ENCODE measurements at places on chromosomes 7 and 10.

- DNase-seq: no peak
These were observed 220.0 kb downstream of the KIF20B start for GRCh38 chr10:89921403-89921802.

GRCh38 chr10:1393481-1393880 lies 337.3 kb downstream of the WDR37 start:
- DNase-seq: no peak

- no peak for DNase-seq
These were observed 26.6 kb downstream of the LRRC4 start for GRCh38 chr7:128004623-128005022.

DNA sequence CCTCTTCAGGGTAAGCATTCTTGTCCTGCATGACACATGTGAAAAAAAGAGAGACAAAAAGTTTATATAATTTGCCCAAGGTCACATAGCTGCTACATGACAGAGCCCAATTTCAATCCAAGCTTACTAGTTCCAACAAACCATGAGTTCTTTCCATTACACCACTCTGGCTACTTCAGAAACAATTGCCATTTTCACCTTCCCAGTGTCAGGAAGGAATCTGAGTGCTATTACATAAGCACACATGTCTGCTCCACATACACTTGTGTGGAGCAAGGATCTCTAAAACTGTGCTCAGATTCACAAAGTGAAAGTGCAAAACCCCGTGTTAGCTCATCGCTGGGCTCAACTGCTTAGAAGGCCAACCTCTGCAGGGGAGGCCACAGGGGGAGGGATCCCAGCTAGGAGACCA lies 356.2 kb upstream of the NFE2L3 start:
- DNase-seq: no peak

- peak; percentile 17 for DNase-seq
These were observed 11.3 kb downstream of the ACADSB start for GRCh38 chr10:123019941-123020703.

GRCh38 chr10:91528768-91529167 lies 104.1 kb downstream of the PPP1R3C start:
- DNase-seq: no peak

DNA sequence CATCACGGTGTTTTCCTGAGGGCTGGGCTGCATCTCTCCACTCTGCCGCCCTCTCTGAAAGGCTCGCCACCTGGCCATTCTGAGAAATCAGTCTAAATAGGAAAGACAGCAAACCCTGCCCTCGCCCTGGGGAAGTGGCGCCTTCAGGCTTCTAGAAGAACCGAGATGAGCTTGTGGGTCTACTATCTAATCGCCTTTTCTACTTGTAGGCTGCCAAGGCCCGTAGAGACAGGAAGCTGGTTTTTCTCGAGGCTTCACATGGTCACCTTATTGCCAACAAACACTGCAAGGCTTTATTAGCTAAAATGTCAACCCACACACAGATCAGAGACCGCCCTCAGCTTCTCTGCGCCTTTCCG lies 21.4 kb downstream of the LAT2 start:
- no peak for DNase-seq

DNA sequence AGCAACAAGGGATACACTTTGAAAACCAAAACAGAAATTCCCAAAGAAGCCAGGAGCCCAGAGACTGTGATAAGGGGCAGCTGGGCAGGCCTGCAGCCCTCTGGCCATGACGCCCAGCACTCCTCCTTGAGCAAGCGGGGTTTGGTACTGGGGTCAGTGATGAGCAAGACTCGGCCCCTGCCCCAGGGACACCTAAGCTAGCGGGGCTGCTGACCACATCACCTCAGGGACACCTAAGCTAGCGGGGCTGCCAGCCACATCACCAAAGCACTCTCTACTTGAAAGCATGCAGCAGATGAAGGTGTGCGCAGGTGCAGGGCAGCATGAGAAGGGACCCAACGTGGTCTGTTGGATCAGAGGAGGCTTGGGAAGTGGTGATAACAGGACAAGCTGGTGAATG lies 108.0 kb upstream of the PPP2R2D start:
- DNase-seq: no peak

GRCh38 chr7:76074972-76075370 lies 27.1 kb downstream of the MDH2 start:
- DNase-seq: no peak

DNA sequence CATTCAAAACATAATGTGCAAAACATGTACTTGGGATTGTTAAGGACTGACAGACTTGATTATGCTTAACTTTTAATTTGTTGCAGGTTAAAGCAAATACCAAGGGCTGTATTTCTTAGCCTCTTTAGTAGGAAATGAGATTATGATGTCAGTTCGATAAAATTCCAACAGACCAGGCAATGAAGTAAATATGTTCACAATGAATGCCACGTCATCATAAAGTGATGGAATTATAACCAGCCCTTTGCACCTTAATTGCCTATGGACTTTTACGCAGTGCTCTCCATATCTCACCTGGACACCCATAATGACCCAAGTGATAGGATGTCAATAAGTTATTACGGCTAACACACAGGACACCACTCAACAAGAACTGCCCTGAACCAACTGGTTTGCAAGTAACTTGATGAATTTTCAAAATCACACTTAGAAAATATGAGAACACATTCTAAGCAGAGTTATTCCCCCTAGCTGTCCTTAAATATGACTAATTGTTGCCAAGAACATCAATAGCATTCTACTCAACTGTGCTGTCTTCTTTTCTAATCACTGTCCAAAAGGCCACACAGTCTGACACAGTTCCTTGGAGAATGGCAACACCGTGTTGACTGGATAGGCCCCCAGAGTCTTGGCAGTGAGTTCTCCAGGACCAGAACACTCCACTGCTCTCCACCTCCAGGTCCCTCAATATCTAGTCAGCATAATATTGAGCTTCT lies 115.0 kb downstream of the CHCHD3 start:
- no peak for DNase-seq

DNA sequence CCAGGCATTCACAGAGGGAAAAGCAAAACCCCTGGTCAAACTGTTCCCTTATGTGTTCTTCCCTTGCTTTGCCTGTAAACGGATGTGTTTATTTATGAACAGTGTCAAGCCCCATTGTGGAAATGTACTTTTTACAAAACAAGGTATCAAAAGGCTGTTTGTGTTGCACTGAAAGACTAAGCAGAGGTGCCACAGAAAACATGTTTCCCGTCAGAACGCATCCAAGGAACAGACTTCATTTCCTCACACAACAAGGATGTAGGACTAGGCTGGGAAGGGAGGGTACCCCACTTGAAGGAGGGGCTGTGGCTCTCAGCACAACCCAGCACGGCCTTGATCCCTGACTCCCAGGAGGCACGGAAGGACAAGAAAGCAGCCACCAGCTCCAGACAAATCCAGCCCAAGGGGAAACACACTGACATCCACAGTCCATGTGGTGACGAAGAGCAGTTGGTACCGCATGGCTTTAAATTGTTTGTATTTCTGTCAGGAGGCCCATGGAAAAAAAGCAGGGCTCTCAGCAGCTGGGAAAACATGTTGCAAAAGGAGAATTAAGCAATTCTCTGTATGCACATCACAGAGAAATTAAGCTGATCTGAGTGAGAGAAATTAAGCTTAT lies 85.6 kb downstream of the RNF216 start:
- peak; percentile 66 for DNase-seq

GRCh38 chr7:93551063-93551895 lies 23.2 kb downstream of the CALCR start:
- DNase-seq: peak; percentile 72

DNA sequence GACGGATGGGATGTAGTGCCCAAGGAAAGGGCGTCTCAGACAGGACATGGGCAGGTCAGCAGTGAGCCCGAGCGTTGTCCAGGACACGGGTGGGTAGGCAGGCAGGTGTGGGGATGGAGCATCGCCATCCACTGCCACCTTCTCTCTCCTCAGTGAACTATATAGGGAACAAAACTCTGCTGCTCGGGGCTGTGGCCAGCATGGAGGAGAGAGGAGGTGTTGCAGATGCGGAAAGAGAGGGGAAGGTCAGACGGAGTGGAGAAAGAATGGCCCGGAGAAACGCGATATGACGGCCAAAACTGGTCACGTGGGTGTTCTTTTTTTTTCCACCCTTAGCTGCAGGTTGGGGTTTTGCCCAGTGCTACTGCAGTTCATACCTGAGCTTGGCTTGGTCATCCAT lies 71.2 kb downstream of the GRID1 start:
- no peak for DNase-seq

DNA sequence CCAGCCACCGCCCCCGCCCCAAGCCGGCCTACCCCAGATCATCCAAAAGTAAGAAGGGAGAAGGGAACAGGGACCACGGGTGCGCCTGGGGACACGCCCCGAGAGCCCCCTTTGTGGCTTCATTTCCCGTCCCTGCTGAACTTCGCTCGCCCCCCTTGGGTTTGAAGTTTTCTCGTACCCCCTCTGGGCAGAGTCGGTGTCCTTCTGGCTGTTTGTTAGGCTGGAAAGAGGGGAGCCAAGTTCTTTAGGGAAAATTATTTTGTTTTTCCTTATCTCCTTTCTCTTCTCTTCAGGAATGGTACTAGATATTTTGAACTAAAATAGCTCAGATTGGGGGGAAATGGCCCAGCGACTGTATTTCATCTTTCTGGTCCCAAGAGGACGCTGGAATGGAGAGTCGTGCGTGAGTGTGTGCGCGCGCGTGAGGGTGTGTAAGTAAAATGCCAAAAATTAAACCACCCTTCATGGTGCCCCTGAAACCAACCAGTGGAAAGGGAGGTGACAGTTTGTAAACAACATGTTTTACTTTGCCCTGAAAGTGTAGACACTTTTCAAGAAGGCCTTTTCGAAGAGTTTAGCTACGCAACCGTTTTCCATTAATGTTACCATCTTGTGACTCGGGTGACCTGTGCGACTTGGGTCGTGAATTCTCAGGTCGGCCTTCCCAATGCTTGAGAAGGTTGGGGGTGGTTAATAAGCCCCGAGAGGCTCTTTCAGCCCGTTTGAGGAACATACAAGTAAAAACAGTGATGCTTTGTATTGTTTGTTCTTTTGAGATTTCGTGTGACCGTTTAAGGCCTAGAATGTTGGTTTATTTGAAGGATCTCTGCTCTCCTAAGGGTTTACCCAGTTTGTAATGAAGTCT lies 694 bp downstream of the RBM20 start:
- no peak for DNase-seq

DNA sequence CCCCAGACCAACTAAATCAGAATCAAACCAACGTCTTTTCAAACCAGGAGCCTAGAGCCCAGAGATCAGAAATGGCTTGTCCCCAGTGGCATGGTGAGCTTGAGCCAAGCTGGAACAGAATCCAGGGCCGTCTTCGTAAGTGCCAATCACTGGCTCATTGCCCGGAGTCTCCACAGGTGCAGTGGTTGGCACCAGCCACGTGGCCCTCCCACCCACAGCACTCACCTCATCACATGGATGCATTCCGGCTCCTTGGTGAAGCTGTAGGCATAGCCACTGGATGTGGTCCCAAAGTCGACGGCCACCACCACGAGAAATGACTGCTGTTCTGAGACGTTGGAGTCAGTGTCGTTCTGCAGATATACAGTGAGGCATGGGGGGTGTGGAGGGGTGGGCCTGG lies 37.4 kb downstream of the HSPA12A start:
- DNase-seq: no peak

DNA sequence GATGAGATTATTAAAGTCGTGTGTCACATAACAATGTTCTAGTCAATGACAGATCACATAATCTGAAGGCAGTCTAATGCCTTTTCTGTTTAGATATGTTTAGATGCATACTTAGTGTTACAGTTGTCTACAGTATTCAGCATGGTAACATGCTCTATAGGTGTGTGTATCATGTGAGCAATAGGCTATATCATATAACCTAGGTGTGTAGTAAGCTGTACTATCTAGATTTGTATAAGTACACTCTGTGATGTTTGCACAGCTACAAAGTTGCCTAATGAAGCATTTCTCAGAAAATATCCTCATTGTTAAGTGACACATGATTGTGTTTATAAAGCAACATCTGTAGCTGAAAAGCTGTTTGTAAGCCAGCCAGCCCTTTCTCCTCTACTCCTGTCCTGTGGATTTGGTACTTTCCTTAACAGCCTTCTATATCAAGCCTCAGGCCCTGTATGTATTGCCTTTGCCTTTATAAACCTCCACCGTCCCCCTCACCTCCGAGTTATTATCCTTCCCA lies 6.3 kb downstream of the HECTD2 start:
- no peak for DNase-seq

- DNase-seq: peak; percentile 65
These were observed 538 bp downstream of the TFAM start for GRCh38 chr10:58385784-58386112.

- no peak for DNase-seq
These were observed 152.5 kb downstream of the WDR37 start for GRCh38 chr10:1208366-1209311.

GRCh38 chr10:131270461-131271190 lies 40.9 kb downstream of the TCERG1L start:
- no peak for DNase-seq

- DNase-seq: no peak
These were observed 877.6 kb downstream of the LRMDA start for GRCh38 chr10:76309070-76309469.

DNA sequence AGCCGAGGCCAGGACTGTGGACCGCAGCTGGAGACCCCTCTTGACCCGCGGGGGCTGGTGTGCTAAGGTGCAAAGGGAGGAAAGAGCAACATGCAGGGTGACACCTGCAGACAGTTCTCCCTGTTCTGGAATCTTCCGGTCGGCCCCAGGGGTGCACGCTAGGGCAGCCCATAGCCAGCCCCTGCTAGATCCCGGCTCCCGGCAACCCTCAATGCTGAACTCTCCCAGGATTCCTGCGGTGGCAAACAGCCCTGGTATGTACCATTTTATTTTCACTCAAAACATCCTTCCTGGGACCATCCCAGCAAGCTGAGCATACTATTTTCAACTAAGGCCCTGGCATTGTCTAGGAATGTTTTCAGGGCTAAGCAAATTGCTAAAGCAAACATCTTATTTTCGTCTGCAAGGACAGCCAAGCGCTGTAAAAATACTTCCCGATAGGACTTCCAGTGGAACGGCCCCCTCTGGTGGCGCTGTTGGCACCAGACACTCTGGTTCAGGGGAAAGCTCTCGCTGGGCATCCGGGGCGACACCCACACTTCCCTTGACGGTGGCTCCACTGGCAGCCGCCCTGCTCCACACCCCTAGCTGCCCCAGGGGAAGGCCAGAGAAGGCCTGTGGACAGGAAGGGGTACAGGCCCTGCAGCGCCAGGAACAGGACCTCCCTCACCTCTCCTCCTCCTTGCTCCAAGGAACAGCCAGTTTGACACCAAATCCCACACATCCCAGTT lies 99.4 kb downstream of the CTBP2 start:
- DNase-seq: peak; percentile 88

- no peak for DNase-seq
These were observed 2.4 kb upstream of the HOXA10 start for GRCh38 chr7:27176524-27176845.

DNA sequence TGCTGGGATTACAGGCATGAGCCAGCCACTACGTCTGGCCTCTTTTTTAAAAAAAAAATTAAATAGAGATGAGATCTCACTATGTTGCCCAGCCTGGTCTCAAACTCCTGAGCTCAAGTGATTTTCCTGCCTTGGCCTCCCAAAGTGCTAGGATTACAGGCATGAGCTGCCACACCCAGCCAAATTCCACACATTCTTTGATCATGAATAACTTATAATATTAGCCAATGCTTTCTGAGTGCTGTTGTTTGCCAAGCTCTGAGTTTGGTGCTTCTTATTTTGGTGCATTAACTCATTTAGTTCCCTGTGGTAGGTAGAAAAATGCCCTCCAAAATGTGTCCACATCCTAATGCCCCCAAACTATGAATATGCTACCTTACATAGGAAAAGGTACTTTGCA lies 47.2 kb upstream of the MKI67 start:
- no peak for DNase-seq

- DNase-seq: no peak
These were observed 99.8 kb downstream of the EPDR1 start for GRCh38 chr7:38020121-38020785.

Data from hepatocyte (in vitro differentiated cells).